CD4-positive, alpha-beta T cell treated with Interleukin-1 beta for 1 hour (primary cell): ENCODE measurements at places on chromosomes 1 and 21.

- no peak for DNase-seq
Observed at GRCh38 chr1:222229672-222230312, 318.1 kb downstream of the HHIPL2 start.

- DNase-seq = no peak
Observed at GRCh38 chr21:34967509-34968289, 81.4 kb downstream of the RUNX1 start.

- DNase-seq = no peak
Observed at GRCh38 chr21:29378832-29379231, 80.1 kb downstream of the BACH1 start.

GRCh38 chr1:21537932-21538630, 28.9 kb downstream of the ALPL start:
- DNase-seq = no peak

- DNase-seq = no peak
Observed at GRCh38 chr1:205700865-205701401, 20.6 kb upstream of the SLC45A3 start.
